ENCODE measurements at places on chromosomes 11 and 22. TPM values are rescaled to one million over a fixed set of nuclear protein-coding genes. Genes with fewer than 3 reads are reported as not detected.

Gene CCDC15
- 9.5 TPM for total RNA-seq

Gene PGA3
- not detected for total RNA-seq

Gene OR5L2
- total RNA-seq: not detected

Gene RASD2
- not detected for total RNA-seq

Gene HBG2
- not detected for total RNA-seq

Gene DCPS
- total RNA-seq: 43.9 TPM
